ENCODE measurements at places on chromosomes 2 and 18.

- DNase-seq = no peak
Measured at GRCh38 chr2:46132996-46133395, 164.2 kb upstream of the EPAS1 start.

DNA sequence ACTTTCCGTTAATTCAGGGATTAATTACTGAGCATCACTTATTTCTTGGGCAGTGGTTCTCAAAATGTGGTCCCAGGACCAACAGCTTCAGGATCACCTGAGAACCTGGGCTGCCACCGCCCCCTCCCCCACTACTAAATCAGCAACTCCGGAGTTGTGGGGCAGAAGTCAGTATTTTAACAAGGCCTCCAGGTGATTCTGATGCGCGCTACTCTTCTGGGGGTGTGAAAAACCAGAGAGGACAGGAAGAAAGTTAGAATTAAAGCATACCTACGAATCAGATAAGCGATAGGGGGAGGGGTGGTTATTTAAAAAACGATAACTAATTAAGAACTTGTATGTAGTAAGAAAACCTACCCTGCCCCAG is 319 bp downstream of the ZSCAN30 start:
- no peak for DNase-seq

GRCh38 chr2:207143215-207144172 is 22.3 kb downstream of the KLF7 start:
- peak; percentile 45 for DNase-seq

DNA sequence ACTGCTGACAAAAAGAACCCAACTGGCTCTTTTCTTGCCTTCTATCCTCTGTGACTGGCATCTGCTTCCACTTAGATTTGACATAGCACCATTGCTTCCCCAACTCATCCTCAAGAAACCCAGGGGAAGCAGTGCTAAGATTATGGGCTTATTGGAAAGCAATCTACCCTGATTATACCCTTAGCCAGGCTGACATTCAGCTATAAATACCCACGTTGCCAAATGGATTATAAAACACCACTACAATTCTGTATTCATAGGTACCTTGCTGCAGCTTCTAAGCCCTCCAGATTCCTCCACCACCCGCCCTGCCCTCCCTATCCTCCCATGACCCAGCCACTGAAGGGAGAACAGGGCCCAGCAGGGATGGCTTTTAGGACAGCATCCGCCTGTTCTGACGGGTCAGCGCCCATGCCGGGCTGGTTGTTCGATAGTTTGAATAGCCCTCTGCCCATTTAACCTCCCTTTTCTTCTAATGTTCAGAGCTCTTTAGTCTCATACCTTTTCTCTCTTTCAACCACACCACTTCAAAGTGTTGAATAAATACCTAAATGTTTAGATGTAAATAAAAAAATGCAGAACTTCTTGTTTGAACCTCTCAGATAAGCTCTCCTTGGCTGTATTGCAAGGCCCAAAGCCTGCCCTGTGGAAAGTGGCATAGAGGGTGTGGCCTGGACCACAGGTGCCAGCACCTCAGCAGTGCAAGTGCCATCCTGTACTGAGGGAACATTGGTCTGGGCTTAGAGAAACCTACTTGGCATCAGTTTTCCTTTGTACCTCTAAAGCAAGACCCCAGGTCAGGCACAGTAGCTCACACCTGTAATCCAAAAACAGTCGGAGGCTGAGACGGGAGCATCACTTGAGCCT is 86.6 kb upstream of the RGPD5 start:
- DNase-seq = no peak

DNA sequence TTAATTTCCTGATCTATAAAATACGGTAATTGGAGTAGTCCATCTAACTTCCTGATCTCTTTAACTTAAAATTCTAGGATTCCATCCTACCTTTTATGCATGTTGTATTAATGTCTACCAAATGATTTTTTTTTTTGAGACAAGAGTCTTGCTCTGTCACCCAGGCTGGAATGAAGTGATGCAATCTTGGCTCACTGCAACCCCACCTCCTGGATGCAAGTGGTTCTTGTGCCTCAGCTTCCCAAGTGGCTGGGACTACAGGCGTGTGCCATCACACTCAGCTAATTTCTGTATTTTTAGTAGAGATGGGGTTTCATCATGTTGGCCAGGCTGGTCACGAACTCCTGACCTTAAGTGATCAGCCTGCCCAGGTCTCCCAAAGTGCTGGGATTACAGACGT is 47.8 kb downstream of the CFAP36 start:
- no peak for DNase-seq

GRCh38 chr2:103809941-103810441 is 1043.9 kb upstream of the POU3F3 start:
- DNase-seq = no peak

- DNase-seq = no peak
Measured at GRCh38 chr18:71114550-71115210, 825.8 kb downstream of the SOCS6 start.

DNA sequence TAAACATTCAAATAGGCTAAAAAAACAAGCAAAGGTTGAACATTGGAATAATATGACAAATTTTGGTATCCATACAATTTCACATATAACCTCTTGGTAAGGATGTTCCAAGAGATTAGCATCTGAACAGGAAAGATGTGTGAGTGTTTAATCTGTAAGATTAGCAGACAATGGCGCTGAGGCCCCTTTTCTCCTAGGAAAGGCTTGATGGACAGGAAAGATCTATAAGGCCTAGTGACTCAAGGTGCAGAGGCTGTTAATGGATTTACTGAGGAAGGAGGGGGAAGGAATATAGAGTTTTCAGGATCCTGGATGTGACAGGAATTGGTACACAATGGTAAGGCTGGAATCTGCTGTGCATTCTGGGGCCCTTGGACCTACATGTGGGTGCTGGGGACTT is 48.1 kb upstream of the SMAD2 start:
- DNase-seq = no peak

- DNase-seq = no peak
Measured at GRCh38 chr2:167749016-167749415, 498.4 kb downstream of the STK39 start.

GRCh38 chr2:52904355-52904891 is 863.2 kb upstream of the CHAC2 start:
- no peak for DNase-seq

GRCh38 chr2:241288324-241288888 is 27.1 kb downstream of the HDLBP start:
- DNase-seq = no peak

- no peak for DNase-seq
Measured at GRCh38 chr2:207315131-207315530, 149.4 kb upstream of the KLF7 start.

GRCh38 chr2:66872986-66873754 is 438.2 kb downstream of the MEIS1 start:
- DNase-seq = no peak

DNA sequence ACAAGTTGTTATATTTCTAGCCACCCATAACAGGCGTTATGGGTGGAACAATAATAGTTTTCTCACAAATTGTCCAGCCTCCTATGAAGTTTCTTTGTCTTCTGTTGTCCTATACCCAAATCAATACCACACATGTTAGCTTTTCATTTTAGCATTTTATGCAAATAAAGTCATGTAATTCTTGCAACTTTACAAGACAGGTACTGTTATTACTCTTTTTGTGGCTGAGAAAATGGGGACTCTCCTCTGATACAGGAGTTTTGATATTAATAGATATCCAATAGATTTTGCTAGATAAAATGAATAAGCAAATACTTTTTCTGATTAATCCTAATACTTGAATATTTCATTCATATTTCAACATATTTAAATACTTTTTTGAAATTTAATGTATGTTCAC is 151.0 kb downstream of the PMAIP1 start:
- DNase-seq = no peak

GRCh38 chr2:222710736-222711135 is 39.3 kb downstream of the MOGAT1 start:
- no peak for DNase-seq

DNA sequence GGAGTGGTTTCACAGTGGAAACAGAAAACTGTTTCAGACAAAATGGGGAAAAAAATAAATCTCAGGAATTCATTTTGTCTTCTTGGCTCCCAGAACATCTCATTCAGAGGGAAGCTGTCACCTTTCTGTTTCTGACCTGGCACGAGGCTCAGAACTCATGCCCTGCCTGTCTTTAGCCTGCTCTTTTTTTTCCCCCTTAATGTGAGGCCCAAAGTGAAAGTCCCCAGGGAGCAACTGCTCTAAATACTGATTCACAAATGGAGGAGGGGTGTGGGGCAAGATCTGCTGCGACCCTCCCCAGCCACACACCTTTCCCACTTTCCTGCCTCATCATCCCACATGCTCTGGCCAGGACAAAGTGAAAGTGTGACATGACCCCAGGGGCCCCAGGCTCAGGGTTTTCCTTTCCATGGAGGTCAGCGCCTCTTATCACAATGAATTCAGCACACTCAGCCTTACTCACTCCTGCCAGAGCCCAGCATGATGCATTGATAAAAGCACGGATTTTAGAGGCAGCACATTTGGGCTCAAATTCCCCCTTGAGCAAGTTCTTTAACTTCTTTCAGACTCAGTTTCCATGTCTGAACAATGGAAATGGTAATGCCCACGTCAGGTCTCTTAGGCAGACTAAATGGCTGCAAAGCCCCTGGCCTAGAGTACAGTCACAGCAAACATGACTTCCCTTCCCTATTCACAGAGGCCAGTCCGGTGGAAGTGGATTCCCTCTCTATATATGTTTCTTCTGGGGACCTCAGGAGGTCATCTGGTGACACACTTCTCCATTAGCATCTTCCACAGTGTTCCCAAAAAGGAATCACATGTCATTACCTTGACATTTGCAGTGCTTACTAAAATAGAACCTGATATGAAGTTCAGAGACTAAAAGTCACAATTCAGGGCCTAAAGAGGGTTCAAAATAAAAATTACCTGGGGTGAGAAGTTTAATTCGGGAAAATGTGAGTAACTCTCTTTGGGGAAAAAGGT is 55.3 kb upstream of the TMEM163 start:
- no peak for DNase-seq

DNA sequence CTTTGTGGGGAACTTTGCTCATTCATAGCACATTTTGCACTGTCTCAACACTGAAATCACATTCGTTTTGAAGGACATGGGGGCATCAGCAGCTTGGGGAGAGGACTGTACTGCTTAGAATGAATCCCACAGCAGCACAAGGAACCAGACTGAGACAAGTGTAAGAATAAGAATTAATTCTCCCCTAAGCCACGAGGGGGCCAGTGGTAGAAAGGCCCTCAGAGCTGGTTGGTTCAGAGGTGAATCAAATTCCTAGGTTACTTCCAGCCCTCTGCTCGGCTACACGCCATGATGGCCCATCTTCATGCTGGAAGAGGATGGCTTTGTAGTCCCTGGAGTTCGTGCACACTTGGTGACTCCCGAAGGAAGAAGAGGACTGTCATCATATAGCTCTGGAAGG is 12.0 kb upstream of the MC5R start:
- no peak for DNase-seq

GRCh38 chr18:30163573-30163972 is 879.0 kb downstream of the DSC3 start:
- no peak for DNase-seq

- DNase-seq = no peak
Measured at GRCh38 chr2:236354973-236355595, 90.9 kb upstream of the ASB18 start.

GRCh38 chr2:17851731-17852585 is 26.5 kb upstream of the KCNS3 start:
- no peak for DNase-seq

GRCh38 chr2:208515099-208515498 is 108.5 kb downstream of the PTH2R start:
- DNase-seq = no peak

DNA sequence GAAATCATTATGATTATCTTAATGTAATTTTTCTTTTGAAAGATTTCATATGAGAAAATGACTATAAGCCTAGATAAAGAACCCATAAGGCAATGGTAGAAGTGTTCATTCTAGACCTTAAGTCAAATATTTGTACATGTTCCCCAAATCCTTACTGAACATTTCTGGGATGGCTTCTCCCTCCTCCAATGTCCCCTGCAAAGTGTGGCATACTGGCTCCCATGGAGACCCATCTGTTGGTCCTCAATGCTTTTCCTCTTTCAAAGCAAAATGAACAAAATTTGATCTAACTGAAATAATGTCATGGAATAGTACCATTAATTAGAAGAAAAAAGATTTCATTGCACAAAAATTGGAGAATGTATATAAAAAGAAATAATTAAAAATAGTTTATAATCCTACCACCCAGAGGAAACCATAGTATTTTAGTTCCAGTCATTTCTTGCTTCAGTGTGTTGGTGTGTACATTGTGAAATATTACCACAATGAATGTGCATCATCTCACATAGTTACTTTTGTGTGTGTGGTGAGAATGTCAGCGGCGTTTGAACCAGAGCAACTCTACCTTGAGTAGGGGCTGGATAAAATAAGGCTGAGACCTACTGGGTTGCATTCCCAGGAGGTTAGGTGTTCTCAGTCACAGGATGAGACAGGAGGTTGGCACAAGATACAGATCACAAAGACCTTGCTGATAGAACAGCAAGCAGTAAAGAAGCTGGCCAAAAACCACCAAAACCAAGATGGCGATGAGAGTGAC is 181.3 kb downstream of the UXS1 start:
- DNase-seq = no peak

DNA sequence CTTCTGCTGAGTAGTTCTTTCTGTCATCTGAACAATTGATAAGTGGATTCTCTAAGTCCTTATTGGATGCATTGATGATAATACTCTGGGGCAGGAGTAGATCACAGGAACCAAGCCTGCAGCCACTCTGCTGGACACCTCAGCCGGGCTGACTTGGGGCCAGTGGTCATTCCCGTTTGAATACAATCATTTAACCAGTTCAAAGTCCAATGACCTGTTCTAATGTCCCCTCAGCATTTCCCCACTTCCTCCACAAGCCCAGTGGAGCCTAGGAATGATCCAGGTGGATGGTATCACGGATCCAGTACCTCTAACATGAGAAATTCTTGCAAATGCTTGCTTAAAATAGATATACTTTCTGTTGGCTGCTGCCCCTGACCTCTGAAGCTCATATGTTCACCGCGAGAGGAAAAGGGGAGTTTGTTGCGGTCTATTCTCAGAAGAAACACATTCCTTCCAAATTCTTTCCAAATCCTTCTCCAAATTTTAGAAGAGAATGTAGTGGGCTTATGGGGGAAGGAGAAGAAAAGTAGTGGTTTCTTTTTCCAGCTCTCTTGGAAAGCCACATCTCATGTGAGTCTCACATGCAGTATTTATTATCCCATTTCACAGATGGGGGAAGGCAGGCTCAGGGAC is 170.9 kb downstream of the INHBB start:
- no peak for DNase-seq

DNA sequence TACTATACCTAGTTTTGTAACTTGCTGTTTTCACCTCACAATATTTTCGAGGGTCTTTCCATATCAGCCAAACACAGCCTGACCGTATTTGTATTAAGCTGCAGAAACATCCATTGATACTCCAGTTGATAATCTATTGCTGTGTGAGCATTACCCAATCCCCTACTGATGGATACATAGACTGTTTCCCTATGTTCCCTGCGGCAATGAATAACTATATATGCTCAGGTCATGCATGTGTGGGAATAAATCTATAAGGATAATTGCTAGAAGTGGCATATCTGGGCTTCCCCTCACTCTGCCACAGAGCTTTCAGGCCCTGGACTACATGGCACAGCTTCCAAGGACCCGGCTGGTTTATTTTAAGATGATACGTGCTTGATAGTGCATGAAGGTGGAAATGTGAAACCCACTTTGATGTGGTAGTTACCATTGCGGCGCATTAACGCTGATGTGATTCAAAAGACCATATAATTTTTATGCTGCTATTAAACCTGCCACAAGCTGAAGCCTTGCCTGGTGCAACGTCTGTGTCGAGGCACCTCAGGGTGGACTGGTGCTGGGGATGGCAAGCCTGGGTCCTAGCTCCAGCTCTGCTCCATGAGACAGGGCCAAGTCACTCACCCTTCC is 130.8 kb upstream of the MSH6 start:
- no peak for DNase-seq
